ENCODE measurements at places on chromosomes 4 and X.

- no peak for DNase-seq
These were observed 10.7 kb upstream of the CXCL8 start for GRCh38 chr4:73729534-73730165.

DNA sequence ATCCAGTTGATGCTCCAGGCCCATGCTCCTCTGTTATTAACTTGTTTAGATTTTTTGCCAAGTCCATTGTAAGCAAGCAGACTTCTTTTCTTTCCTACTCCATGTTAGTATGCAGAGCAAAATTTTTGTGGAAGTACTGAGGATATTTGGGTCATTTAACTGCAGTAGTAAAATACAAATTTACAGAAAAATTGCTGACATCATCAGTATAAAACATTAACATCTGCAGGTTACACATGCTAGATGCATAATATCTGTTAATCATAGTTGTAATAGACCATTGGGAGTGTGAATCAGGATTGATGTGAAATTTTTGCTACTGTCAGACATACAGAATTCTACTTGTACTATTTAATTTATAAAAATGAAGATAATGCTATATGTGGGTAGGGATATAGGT is 454.1 kb upstream of the CXorf51B start:
- DNase-seq: no peak

DNA sequence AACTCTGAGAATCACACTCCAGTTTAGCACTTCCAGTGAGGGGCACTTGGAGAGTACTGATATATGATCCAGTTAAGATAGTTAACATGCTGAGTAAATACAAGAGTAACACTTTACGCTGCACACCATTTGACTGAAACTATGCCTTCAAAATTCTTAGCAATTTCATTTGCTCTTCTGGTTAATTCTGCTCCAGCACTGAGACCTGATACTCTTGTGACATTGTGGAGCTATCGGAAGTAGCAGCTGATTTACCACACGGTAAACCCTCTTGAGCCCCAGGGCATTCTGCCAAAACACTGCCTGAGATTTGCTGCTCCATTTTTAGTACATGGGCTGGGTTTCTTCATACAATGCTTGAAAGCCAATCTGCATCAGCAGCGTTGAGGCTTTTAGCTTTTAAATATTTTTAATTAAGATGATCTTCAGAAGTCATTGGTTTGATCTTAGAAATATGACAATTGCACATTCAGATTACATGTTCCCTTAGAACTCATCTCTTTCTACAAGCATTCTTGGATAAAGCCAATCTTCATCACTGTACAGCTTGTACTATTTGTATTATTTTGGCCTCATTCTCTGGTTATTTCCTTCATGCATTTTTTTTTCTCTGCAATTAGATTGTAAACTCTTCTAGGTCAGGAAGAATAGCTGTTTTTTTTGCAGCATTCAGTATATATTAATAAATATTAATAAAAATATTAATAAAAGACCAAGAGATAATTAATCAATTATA is 67.8 kb upstream of the ETNPPL start:
- no peak for DNase-seq

DNA sequence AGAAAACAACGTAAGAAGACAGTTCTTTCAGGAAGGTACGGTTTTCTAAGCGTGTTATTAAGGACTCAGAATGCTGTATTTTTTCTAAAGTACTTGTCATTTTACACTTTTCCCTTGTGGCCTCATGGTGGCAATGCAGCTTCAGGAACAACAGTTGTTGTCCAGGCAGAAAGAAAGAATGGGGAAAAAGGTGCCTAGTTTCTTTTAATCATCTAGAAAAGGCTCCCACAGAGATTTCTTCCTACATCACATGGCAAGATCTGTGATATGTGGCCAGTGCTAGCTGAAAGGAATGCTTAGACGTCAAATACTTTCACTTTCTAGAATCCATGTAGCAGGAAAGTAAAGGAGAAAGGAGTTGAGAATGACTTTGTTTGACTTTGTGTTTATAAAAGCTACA is 49.0 kb upstream of the TRAM1L1 start:
- DNase-seq: no peak

- no peak for DNase-seq
These were observed 33.2 kb upstream of the MID1IP1 start for GRCh38 chrX:38768079-38768478.

GRCh38 chr4:115325836-115326235 is 212.4 kb upstream of the NDST4 start:
- DNase-seq: no peak

DNA sequence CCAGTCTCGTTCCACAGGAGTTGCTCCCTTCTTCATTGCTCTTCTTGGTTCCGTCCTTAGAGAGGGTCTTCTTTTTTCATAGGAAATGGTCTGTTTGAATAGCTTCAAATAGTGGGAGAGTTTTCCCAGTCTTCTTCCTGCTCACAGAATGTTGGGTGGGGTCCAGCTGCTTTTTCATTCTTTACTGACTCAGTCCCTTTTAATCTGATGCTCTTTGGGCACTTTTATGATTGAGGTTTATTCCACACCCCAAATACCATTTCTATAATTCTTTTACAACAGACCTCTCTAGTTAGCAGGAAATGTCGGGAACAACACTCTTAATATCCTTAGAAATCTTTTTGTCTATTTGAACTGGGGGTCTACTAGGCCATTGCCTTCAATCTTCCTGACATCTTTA is 239.5 kb downstream of the PRDM5 start:
- DNase-seq: no peak

DNA sequence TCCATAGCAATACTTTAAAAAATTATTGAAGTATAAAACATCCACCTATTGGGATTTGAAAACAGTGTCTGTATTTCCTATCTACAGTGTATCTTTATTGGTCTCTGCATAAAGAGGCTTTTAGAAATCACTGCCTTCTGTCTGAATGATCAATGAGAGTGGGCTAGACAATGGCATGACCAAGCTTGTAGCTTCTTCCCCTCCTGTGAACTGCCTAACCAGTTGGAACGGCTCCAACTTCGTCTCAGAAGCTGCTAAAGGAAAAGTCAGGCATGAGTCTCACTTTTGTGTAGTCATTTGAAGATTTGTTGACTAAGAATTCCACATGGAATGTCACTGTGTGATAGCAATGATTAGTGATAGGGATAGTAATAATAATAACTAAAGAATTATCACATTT is 64.2 kb downstream of the INTS12 start:
- no peak for DNase-seq

DNA sequence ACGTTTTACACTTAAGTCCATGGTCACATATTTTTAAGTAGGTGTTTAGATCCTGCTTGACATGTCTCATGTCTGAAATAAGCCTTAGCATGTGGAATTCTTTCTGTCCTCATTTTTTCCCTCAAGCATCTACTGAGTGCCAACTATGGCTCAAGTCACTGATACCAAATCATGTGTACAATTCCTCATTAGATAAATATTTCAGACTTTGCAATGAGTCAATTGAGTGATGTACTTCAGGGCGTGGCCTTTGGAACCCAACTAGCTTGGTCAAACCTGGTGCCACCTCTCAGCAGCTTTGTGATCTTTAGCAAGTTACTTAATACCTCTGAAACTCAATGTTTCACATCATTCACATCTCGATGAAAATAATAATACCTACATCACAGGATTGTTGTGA is 12.6 kb upstream of the JADE1 start:
- no peak for DNase-seq

DNA sequence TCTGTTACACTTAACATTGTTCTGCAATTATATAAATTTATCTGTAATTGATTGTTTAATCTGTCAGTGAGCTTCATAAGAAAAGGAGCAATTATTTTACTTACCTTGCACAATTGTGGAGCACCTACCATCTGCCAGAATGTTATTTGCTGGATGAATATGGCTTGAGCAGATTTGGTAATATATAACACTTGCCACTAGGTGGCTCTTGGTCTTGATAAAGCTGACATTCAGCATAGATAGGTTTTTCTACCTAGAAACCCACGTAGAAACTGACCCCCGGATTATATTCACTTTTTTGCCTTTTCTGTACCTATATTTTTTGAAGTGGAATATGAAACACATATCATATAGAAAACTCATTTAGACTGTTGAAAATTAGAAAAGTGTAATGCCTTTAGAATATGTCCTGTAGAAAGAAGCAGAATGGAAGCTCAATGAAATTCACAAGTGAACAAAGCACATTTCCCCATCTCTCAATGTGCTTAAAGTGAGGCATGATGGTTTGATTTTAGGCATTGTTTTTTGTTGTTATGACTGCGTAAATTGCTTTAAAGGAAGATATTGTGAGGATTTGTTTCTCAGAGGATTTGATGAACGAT is 9.5 kb downstream of the RBPJ start:
- no peak for DNase-seq

- DNase-seq: no peak
These were observed 17.9 kb upstream of the PGRMC1 start for GRCh38 chrX:119218198-119218597.

DNA sequence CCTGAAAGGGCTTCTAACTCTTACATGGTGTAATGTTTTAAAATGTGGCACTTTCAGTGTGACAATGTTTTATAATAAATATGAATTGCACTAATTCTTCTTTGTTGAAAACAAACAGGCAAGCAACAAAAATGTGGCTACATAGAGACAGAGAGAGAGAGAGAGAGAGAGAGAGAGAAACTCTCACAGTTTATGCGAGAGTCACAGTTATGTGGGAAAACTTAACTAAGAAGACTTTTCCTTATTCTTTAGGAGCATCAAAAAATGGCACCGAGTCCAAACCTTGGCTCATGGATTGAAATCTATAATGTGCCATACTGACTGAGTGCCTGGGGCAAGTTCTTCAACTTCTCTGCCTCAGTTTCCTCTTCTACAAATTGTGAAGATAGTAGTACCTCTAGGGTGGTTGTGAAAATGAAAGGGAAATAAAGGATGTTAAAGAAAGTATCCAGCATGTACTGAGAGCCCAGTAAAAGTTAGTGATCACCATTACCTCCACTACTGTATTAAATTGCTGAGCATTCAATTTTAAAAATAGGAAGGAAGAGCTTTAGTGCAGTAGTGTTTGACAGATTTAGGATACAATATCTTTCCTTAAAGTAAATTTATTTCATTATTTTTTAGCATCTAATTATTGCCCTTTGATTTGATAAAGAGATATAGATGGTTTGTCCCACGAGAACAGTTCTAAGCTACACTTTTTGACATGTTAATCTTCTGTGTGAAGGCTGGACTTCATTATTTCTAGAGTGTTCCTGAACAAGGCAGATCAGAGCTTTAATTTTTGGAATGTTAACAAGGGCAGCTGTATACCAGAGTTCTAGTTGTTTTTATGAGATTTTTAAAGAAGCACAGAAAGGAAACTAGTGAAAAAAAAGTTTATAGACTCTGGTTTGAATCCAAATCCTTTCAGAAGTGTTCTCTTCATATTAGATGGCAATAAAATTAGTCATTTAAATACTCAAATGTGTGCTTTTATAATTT is 187.5 kb upstream of the ANK2 start:
- no peak for DNase-seq

GRCh38 chr4:3336382-3337356 is 43.8 kb downstream of the RGS12 start:
- no peak for DNase-seq
